AML-193 (cell line): ENCODE measurements at places on chromosomes 3 and 15.

DNA sequence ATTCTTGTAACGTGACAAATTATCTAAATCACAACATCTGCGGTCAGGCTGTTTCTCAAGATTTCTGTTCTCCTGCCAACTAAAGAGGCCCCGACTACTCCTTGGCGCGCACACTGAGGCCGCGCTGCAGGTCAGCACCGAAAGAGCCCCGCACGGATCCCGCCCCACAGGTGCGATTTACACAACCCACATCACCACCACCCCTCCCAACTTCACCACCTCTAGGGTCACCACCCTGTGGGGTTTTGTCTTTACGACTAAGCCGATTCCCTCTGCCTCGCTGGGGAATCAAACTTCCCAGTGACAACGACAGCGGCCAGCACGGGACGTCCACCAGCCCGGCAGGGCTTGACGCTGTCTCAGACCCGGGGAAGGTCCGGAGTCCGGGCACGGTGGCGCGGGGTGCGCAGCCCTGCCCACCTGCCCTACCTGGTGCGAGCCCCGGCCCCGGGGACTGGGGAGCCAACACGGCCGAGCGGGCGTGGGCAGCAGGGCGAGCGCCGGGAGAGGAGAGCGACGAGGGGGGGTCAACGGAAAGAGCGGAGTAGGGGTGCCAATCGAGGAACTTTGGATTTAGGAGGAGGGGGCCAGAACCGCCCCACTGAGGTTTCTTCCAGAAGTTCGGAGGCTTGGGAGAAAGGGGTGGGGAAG is 764 bp downstream of the UACA start:
- no peak for DNase-seq

DNA sequence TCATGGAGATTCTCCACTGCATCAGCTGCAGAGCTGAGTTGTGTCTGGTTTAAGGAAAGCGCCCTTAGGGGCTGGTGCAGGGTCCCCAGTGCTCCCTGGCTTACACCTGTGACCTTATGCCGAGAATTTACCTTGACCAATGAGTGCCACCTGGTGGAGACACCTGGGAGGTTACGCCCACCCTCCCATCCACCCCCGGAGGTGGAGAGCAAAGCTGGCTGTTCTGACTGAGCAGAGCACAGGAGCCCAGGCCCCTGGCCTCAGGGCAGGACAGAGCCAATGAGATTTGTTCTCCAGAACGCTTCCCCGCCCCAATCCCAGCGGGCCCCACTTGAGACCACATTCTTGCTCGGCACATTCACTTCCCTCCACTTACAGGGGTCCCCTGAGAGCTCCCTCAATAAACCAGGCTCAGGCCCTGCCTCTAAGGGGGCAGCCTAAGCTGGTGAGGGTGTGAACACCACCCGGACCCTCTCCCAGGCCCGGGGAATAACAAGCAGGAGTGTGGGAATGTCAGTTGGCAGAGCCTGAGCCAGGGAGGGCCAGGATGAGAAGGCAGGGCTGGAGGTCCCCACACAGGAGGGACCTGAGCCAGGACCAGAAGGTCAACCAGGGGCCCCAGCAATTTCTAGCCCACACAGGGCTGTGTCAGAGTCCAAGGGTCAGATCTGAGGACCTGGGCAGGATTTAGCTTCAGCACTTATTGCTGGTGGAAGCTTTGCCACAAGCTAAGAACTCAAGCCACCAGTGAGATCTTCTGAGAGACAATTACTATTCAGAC is 117.1 kb downstream of the TPRA1 start:
- DNase-seq, result no peak

DNA sequence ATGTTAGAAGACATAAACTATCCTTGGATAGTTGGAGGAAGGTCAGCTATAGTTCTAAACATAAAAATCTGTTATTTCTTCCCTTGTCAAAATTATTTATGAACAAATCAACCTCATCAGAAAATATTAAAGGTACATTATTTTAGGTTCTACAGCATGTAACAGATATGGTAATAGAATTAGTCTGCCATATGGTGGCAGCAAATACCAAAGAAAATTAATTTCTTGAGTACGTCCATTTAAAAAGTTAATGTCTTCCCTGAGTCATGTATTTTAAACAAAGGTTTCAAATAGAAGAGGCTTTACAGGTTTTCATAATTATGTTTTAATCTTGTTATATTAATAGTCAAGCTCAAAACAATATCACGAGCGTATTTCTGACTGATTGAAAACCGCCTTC is 17.9 kb upstream of the ANKRD28 start:
- DNase-seq, result peak; percentile 37

- no peak for DNase-seq
These were observed 29.5 kb downstream of the PIK3CA start for GRCh38 chr3:179177611-179178010.

- DNase-seq, result no peak
These were observed 165.1 kb upstream of the COL8A1 start for GRCh38 chr3:99473321-99473751.

DNA sequence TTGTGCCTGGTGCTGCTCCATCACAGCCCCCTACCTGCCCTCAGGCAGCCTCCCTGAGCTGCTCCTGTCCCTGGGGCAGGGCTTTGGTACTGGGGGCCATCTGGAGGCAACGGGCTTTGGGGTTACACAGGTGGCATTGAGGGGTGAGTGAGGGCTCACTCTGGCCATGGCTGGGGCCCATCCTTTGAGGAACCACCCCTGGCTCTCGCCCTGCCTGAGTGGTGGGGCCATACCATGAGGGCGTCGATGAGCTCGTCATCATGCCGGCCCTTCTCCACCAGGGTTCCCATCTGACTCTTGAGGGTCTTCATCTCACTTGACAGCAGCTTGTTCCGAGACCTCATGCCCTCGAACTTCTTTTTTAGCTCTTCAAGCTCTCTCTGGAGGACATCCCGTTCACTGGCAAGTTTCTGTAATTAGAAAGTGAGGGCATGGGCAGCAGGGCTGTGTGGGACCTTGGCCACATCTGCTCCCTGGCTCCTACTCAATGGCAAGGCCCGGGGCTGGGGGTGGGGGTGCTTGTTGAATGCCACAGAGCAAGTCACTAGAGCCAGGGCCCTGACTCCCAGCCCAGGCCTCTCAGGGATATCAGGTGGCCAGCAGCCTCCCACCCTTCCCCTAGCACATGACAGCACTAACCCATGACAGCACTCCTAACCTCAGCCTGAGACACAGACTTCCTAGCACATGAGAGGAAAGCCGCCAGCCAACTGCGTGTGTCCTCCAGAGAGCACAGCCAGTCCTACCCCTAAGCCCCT is 33.5 kb downstream of the CCDC13 start:
- DNase-seq, result no peak

GRCh38 chr15:53458736-53459135 is 300.7 kb downstream of the WDR72 start:
- DNase-seq, result no peak

GRCh38 chr3:126353694-126354321 is 3.4 kb downstream of the KLF15 start:
- no peak for DNase-seq

GRCh38 chr3:61358364-61358763 is 107.1 kb upstream of the FHIT start:
- DNase-seq, result no peak

- DNase-seq, result no peak
These were observed 6.5 kb downstream of the RPS17 start for GRCh38 chr15:82533801-82534200.

GRCh38 chr3:105615814-105616213 is 249.1 kb downstream of the ALCAM start:
- DNase-seq, result no peak

DNA sequence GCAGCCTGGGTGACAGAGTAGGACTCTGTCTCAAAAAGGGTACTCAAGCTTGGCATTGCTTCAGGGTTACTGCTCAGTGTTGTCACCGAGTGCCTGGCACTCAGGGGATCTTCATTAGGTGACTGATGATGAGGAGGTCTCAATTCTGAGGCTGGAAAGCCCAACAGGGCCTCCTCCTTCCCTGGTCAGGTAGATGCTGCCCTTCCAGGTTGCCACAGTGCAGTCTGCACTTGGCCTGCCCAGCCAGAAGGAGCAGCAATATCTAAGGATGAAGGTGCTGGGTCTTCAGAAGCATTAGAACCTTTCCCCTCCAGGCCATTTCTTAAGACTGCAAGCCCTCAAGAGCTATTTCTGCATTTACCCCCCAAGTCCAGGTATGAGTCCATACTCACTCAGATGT is 42.0 kb downstream of the PGPEP1L start:
- no peak for DNase-seq

GRCh38 chr15:74108111-74108510 is 22.3 kb upstream of the ISLR2 start:
- DNase-seq, result no peak

GRCh38 chr3:177642042-177642803 is 444.9 kb upstream of the TBL1XR1 start:
- no peak for DNase-seq

DNA sequence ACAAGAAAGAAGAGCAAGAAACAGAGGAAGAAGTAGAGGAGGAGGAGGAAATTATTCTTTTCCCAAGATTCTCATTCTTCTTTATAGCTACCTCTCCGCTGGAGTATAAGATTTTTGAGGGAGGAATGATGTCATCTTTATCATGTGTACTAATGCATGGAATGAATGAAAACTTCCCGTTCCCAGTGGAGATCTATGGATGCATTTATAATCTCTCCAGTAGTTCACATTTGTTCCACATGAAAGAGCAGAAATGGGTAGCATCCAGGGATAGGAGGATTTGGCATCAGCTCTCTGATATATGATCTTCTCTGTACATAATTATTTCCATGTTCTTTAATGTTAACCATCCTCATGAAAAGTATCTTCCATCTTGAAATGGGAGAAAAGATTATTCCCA is 244.4 kb downstream of the ADAMTSL3 start:
- DNase-seq, result no peak

GRCh38 chr15:83762367-83762766 is 108.4 kb downstream of the ADAMTSL3 start:
- no peak for DNase-seq

DNA sequence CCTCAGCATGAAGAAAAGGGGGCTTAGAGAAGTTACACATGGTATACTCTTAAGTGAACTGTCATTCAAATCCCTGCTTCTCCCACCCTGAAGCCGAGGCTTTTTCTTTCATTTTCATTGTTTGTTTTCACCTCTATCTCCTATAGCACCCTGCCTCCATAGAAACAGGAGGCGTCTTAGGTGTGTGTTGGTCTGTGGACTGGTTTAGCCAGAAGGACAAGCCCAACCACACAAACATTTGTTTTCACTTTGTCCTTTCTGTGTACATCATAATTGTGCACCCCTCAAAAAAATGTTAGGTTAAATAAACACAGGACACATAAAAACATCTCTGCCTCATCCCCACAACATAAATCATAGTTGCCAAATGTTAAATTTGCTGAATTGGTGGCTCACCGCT is 73.3 kb upstream of the UBE2E2 start:
- no peak for DNase-seq

- no peak for DNase-seq
These were observed 13.2 kb downstream of the ISG20 start for GRCh38 chr15:88651971-88652370.

GRCh38 chr3:94776401-94776915 is 713.6 kb downstream of the NSUN3 start:
- no peak for DNase-seq

DNA sequence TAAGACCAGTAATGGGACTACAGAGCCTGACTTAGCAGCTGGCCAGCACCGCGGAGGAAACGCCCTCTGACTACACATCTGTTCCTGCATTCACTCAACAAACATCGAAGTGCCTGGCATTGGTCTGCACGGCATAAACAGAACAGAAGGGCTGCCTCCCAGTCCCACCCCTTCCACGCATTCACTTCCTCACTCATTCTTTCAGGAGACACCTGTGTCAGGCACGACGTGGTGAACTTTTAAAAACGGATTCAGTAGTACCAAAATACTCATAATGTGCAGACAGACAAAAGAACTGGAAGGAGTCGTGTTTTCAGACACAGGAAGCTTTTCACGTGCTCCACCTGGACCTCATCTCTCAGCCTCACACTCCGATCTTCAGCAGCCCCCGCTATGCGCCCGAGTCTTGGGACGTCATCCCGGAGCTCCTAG is 123.3 kb downstream of the XXYLT1 start:
- DNase-seq, result no peak

- no peak for DNase-seq
These were observed 194.5 kb upstream of the TBC1D5 start for GRCh38 chr3:17936736-17937480.

- DNase-seq, result peak; percentile 17
These were observed 67.2 kb upstream of the XCR1 start for GRCh38 chr3:46094506-46094905.

DNA sequence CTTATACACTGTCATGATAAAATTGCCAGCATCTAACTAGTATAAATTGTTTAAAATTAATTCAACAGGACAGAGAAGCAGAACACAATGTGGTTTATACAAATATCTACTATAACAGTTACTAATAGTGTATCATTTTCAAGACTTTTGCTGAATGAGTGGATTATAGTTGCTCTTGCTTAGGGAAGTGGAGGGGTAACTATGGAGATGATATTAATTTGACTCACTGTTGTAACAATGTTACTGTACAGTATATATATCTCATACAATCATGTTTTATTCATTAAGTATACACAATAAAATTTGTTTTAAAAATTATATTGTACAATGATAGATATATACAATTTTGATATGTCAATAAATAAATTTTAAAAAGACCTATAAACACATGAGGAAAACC is 119.1 kb downstream of the ZPLD1 start:
- DNase-seq, result no peak

- peak; percentile 88 for DNase-seq
These were observed 747 bp downstream of the PDCD6IP start for GRCh38 chr3:33799202-33799551.

DNA sequence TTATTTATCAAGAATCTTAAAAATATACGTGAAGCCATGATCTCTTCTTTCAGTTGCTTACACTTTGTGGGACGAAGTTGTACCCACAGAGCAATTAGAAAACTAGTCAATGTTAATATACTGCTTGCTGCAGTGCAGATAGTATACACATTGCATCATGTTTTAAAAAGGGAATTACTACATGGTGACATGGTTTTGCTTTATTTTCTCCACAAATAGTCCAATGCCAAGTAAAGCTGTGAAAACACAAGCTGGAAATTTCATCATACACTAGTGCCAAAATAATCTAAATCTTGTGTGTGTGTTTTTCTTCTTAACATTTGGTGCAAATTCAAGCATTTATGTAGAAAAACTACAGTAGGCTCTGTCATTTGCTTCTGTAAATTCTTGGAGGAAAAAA is 233.0 kb downstream of the EPHA3 start:
- no peak for DNase-seq

DNA sequence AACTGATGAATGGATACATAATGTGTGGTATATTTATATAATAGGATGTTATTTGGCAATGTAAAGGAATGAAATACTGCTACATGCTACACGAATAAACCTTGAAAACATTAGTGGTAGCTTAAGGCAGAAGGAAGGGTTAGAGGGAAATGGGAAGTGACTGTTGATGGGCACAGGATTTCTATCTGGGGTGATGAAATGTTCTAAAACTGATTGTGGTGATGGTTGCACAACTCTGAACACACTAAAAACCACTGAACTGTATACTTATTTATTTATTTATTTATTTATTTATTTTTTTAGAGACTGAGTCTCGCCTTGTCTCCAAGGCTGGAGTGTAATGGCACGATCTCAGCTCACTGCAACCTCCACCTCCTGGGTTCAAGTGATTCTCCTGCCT is 24.8 kb upstream of the SHISA5 start:
- peak; percentile 90 for DNase-seq

- DNase-seq, result no peak
These were observed 25.6 kb downstream of the CPNE4 start for GRCh38 chr3:132009241-132009640.

GRCh38 chr3:155714295-155714718 is 30.6 kb downstream of the PLCH1 start:
- no peak for DNase-seq

- no peak for DNase-seq
These were observed 2.8 kb downstream of the CHAC1 start for GRCh38 chr15:40955930-40956540.

- no peak for DNase-seq
These were observed 9.4 kb upstream of the ERC2 start for GRCh38 chr3:56477646-56478045.
